ENCODE measurements at places on chromosomes 16 and 17.

DNA sequence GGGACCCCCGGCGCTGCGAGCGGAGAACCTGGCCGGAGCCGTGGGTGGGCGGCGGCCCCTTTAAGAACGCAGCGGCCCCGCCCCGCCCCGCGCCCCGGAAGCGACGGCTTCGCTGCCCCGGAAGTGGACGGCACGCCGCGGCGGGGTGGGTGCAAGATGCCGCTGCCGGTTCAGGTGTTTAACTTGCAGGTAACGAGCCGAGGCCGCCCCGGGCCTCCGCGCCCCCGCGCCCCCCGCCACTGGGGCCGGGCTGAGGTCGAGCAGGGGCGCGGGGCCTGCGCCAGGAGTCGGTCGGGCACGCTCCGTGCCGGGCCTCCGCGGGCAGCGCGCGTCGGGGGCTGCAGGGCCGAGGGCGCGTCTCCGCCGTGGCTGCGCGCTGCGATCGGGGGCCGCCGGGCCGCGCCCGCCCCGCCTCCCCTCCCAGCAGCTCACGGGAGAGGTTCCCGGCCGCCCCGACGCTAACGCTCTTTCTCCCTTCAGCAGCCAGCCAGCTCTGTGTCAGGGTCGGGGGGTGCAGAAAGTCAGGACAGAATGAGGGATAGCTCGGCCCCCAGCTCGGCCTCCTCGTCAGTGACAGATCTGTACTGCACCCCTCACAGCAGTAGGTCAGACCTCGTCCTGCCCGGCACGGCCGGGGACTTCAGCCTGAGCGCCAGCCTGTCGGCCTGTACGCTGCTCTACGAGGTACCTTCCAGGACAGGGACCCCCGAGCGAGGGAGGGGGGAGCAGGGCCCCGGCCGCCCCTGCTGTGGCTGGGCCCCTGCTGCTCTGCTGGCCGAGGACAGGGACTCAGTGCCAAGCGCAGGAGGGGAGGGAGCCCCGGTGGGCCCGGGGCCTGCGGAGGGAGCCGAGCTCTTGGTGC, at the start of the genes GPS1 and RFNG:
Gene GPS1 (plus strand): TSS at position 123 of the 862 bp plus-strand sequence. CDS start 34 bp downstream, at position 157.
Gene RFNG (minus strand): TSS at position 36 of the 862 bp plus-strand sequence. CDS start 45 bp downstream, outside the sequence.
- no peak for DNase-seq

DNA sequence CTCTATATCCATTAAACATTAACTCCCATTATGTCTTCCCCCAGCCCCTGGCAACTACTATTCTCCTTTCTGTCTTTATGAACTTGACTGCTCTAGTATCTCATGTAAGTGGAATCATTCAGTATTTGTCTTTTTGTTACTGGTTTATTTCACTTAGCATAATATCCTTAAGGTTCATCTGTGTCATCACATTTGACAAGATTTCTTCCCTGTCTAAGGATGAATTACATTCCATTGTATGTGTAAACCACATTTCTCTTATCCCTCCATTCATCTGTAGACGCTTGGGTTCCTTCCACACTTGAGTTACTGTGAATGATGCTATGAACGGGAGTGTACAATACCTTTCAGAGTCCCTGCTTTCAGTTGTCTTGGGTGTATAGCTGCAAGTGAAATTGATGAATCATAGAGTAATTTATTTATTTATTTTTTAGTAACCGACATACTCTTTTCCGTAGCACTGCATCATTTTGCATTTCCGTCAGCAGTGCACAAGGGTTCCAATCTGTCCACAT, 399.7 kb upstream of the RBFOX1 start:
- no peak for DNase-seq

GRCh38 chr17:70654706-70655105, 485.4 kb downstream of the KCNJ2 start:
- peak; percentile 71 for DNase-seq

DNA sequence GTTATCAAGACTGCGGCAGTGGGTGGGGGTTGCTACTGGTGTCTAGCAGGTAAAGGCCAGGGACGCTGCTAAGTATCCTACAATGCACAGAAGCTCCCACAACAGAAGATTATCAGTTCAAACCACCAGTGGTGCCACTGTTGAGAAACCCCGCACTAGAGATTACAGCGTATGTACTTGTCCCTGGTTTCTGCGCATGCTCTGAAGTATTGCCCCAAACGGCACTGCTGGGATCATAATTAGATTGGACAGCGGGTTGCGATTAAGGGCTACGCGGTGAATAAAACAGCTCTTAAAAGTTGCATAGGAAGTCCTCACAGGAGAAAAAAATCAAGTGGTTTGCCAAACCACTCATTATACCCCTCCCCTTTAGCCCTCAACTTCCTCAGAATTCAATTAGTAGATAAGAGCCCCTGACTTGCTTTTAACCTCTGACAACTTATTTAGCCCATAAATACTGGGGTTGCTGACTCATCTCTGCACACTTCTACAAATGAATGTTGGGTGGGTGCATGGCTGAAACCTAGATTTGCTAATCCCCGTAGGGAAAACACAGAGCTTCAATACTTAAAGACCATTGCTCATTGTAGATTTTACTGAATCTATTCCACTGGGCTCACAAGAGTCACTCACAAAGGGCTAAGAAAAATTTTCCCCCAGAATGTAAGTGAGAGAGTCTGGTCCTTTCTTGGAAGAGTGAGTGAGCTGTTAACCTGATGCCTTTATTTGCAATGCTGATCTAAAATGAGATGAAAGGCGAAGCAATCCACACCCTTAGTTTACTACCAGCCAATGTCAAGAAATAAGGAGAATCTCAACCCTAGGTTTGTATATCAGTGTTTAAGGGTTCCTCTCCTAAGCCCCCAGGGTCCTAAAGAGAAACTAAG, 91.8 kb downstream of the RGS9 start:
- DNase-seq: no peak

GRCh38 chr17:61555127-61555566, 35.9 kb downstream of the NACA2 start:
- DNase-seq: no peak
